ENCODE measurements at places on chromosomes 5 and 9.

DNA sequence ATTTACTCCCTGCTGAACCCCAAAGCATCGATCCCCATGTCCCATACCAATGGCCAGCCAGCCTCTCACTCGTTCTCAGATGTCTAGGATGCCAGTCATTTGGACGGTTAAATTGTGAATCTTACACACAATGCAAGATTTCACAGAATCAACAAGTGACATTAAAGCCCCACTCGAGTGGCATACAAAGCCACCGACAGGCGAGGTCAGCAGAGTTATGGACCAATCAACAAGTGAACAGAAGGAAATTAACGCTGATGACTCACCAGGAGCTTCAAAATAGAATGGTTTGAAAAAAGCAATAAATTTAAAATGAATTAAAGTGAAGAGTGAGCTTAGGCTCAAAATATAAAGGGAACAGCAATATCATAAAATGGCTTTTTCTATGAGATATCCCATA is 8.2 kb upstream of the RUFY1 start:
- no peak for DNase-seq

DNA sequence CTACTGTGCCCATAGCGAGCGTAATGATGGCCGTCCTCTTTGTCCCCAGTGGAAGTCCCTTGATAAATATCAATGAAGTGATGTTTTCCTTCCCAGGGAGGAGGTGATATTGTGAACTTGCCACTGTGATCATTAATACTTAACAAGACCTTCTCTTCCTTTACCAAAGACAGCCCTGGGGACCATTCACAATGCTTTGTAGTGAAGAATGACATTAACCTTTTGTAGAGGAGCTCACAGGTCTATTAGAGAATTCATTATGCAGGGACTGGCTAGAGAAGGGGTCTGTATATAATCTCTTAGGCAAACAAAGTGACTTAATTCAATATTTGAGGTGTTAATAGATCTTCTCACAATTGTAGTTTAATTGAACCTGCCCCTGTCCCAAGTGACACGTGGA is 452.9 kb upstream of the DMAC1 start:
- no peak for DNase-seq

DNA sequence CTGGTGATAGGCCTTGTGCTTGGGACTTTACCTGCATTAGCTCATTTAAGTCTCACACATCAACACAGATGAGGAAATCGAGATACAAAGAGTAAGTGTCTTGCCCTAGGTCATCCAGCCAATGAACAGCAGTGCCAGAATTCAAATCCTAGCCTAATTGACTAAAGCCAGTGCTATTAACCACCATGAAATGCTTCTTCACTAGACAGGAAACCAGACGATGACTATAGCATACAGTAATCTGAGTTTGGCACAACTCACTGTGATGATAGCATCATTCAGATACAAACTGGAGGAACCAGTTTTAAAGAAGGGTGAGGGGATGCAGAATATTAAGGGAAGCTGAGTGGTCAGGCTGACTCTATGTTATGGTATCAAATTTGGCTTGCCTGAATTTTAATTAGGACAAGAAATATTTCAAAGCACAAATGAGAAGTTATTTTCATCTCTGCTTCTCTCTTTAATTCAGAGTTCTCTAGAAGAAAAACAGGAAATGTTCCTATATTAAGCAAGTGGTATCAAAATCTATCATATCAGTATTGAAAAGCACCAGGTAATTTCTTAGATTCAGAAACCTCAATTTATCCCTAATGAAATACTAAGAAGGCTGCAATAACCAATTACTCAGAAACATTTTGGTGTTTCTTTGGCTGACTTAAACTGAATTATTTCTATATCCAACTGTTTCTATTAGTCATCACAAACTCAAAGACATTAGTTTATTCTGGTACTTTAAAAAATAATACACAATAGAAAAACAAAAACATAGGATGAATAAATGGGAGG is 147.0 kb upstream of the RASA1 start:
- DNase-seq = peak; percentile 81

DNA sequence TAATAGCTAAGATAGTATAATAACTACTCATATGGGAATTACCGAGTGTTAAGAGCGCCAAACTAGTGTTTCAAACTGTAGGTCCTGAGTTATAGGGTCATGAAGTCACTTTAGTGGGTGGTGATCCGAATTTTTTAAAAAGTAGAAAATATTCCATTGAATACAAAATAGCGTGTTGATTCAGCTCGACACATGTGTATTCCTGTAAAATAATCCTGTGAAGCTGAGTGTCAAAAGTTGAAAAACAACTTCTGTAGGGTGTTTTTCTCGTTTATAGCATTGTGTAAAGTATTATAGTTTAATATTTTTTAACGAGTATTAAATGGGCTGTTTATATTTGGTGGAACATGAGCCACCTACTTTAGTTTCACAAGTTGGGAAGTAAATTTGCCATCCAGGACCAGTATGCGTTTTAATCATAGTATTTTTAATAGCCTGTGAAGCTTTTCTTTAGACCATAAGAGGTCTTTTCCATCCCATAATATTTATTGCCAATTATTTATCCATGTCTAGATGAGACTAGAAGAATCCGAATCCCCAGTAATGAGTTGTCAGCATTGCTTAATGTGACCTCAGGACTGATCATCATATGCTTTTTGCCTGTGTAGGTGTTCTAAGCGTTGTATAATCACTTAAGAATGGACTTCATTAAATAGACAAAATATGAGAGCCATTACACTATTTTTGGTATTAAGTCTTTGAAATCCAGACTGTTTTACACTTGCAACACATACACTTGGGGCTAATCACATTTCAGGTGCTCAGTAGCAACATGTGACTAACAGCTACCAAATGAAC is 84.1 kb downstream of the PTPDC1 start:
- no peak for DNase-seq

GRCh38 chr5:44814761-44815160 is 6.0 kb downstream of the MRPS30 start:
- no peak for DNase-seq

GRCh38 chr5:125848751-125849150 is 574.5 kb upstream of the GRAMD2B start:
- DNase-seq = no peak

GRCh38 chr5:180553530-180553929 is 37.8 kb downstream of the SCGB3A1 start:
- DNase-seq = no peak

DNA sequence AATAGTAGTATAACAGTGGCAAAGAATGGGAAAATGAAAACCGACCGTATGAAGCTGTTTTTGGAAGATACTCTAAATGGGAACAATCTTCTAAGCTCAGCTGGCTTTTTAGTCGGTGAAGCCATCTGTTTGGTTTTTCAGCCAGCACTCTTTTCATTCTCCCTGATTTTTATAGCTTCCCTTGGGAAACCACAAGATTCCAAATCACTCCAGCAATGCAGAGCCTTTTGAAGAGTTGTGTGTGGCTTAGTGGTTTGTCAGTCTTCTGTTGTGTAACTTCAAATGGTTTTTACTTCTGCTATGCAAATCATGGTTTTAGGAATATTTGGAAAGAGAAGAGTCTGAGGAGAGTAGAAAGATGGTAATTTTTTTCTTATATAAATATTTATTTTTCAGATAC is 180.7 kb downstream of the KDM4C start:
- peak; percentile 94 for DNase-seq

DNA sequence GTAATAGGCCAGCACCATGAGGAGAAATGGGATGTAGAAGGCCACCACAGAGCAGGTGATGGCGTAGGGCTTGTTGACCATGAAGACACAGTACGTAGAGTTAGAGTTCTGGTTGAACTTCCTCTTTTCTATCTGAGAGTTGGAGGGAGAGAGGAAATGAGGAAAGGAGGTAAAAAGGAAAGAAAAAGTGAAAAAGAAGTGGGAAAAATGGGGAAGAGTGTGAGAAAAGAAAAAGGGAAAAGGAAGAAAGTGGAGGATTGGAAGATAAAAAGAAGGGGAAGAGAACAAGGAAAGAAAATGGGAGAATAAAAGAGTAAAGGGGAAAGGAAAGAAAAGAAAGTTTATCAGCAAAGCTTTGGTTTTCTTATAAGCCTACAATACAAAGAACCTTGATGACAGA is 126.1 kb downstream of the FBXO38 start:
- no peak for DNase-seq

DNA sequence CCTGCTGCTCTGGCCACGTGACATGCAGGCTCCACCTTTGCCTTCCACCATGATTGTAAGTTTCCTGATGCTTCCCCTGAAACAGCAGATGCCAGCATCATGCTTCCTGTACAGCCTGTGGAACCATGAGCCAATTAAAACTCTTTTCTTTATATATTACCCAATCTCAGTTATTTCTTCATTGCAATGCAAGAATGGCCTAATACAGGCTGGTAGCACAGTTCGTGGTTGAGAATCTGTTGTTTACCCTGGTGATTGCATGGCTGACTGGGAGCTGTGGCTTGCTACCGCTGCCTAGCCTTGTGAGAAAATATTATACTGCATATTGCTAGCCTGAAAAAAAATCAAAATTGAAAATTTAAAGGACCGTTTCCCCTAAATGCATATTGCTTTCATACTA is 44.8 kb upstream of the PTPN3 start:
- no peak for DNase-seq

DNA sequence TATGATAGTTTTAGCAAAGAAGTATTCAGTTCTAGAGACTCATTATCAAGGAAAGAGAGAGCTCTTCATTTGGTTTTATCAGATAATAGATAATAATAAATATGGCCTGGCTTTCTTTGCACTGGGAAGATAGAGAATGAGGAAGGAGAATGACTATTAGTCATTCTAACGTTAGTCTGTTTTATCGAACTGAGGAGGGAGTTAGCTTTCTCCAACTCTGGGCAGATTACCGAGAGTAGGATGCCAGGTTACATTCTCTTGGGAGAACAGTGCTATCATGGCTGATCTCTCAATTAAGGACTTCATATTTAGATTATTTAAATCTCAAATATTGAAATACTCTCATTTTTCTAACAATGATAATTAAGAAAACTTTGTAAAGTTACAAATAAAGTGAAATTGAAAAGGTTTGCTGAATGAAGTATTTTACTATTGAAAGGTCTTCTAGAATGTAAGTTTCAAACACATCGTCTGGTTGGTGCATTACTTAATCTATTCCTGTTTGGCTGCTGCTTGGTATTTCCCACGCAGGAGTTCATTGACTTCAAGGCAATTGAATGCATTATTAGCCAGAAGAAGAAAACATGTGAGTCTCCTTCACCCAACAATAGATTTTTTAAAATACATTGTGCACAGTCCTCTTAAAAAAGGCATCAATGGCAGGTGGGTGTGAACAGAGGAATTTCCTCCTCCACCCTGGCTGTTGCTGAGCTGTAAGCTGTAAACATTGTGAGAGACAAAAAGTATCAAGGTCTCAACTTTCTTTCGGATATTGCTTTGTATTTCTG is 140.8 kb downstream of the C9orf152 start:
- no peak for DNase-seq

DNA sequence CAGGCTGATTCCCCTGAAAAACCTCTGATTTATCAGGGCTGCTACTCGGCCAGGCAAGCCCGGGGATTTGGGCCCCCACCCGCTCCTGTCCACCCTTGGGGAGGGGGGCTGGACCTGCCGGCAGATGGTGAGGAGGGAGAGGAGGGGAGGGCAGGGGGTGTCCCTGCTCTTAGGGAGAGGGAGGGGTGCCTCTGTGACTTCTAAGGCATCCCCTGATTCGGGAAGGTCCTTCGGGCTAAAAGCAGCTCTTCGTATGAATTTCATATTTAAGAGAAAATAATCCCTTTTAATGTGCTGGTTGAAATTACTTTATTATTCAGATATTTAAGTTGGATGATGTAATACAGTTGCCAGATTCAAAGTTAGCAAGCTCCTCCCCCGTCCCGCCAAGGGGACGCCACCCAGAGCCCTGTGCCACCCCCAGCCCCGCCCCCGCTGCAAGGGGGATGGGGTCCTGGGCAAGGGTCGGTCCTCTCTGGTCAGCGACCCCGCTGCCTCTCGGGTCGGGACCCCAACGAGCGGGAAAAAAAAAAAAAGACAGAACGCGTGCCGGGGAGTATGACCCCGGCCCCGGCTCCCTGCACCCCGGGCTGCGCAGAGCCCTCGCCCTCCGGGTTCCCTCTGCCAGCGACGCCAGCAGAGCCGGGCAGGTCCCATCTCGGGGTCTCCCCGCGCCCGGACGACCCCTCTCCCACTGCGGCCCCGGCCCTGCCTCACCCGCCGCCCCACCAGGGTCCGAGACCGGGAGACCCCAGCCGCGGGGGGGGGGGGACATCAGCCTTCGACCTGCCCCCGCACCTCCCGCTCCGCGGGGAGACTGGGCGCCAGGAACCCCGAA is 12.4 kb downstream of the LHX3 start:
- no peak for DNase-seq

GRCh38 chr5:146073239-146073900 is 32.0 kb downstream of the PLAC8L1 start:
- DNase-seq = no peak

GRCh38 chr5:142817949-142818431 is 47.8 kb downstream of the ARHGAP26 start:
- DNase-seq = no peak

- DNase-seq = no peak
Observed at GRCh38 chr9:2082772-2083171, 67.6 kb downstream of the SMARCA2 start.

- peak; percentile 50 for DNase-seq
Observed at GRCh38 chr9:73132034-73132776, 19.5 kb upstream of the ANXA1 start.

GRCh38 chr9:88923653-88924288 is 67.5 kb upstream of the S1PR3 start:
- no peak for DNase-seq

DNA sequence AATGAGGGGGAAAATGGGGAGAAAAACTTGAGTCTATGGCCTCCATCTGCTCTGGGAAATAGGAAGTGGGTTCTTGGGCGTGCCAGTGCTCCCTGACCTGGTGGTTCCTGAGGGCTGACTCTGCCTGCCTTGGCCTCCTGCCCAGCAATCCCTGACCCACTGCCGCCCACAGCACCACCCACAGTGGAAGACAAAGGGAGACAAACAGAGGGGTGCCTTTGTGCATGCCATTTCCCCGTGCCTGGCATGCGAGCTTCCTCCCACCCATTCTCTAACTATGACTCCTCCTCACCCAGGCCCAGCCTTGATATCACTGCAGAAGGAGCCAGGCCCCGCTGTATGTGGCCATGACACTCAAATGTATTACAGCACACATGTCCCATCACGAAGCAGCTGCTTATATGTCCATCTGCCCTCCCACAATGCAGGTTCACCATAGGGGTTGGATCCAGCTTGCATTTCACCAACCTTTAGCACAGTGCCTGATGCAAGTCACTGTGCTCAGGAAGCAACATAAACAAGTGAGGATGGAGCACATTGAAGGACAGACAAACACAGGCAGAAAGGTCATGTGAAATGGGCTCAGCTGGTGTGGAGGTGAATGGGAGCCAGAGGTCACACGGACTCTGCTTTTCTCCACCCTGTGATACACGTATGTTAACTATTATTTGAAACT is 84.4 kb downstream of the ADRB2 start:
- DNase-seq = no peak

- no peak for DNase-seq
Observed at GRCh38 chr5:1673042-1673677, 126.5 kb downstream of the MRPL36 start.

GRCh38 chr9:136882109-136882946 is 4.0 kb upstream of the TRAF2 start:
- no peak for DNase-seq

- DNase-seq = no peak
Observed at GRCh38 chr5:172113036-172113435, 75.0 kb downstream of the STK10 start.
